ENCODE measurements at places on chromosomes 2 and 18.

GRCh38 chr2:132936261-132936660 lies 266.3 kb upstream of the LYPD1 start:
- no peak for DNase-seq

DNA sequence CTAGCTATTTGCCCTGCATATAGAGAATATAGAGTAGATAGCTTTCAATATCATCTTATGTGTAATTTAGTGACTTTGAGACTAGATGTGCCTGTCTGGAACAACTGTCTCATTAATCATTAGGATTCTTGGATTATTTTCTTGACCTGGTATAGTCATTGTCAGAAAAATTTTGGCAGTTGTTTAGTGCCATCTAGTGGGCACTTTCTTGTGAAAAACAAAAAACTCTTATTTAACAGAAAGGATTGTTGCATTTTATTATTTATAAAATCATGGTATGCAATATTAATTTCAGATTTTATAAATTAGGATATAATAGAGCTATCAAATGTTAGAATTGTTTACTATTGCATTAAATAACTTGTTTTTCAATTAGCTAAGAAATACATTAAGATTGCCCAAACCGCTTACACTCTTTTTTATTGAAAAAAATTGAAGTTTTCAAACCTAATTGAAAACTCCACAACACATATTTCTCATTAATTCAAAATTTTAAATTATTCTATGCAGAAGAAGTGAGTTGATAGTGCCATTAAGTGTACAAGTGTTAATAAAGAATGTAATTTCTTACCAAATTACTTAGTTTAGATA lies 80.3 kb downstream of the DYNAP start:
- DNase-seq: peak; percentile 48

GRCh38 chr2:10520154-10520553 lies 72.0 kb upstream of the ODC1 start:
- DNase-seq: no peak

DNA sequence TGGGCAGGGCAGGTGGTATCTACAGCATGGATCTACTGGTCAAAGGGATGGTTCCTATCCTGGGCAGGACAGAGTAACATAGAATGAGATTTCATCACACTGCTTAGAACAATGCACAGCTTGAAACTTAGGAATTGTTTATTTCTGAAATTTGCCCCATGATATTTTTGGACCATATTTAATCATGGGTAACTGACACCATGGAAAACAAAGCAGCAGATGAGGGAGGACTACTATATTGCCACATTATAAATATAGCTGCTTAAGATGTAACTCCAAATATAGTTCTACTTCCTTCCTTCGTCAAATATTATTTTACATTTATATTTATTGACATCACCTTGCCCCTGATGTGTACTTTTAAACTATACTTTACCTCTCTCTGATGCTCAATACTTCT lies 254.7 kb downstream of the PTPRM start:
- DNase-seq: peak; percentile 19

- no peak for DNase-seq
Observed at GRCh38 chr2:10873790-10874437, 37.8 kb upstream of the KCNF1 start.

DNA sequence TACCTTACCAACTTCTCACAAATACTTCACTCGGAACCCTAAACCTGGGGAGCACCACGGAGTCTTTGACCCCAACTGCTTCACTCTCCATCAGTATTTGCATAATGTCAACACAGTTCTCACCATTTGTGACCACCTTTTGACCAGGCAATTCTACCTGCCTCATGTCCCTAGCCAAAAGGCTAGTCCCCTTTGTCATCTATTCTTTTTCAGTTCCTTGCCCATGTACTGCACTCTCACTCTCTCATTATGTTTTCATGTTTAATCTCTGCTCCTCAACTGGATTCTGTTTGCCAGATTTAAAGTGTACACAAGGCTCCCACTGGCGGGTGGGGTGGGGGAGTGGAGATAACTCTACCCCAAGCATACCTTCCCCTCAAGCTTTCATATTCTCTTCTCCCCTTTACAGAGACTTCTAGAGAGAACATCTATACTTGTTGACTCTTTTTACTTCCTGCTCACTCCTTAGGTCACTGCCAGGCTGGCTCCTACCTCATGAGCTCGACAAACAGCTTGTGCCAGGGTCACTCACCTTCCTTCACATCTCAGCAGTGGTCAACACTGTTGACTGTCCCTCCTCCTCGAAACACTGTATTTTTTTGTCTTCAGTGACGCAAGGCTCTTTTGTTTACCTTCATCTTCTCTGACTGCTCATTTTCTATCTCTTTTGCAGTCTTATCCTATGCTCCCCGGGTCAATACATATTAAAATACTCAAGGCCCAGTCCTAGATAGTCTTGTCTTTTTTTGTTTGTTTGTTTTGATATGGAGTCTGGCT lies 88.7 kb upstream of the MAP4K3 start:
- no peak for DNase-seq

DNA sequence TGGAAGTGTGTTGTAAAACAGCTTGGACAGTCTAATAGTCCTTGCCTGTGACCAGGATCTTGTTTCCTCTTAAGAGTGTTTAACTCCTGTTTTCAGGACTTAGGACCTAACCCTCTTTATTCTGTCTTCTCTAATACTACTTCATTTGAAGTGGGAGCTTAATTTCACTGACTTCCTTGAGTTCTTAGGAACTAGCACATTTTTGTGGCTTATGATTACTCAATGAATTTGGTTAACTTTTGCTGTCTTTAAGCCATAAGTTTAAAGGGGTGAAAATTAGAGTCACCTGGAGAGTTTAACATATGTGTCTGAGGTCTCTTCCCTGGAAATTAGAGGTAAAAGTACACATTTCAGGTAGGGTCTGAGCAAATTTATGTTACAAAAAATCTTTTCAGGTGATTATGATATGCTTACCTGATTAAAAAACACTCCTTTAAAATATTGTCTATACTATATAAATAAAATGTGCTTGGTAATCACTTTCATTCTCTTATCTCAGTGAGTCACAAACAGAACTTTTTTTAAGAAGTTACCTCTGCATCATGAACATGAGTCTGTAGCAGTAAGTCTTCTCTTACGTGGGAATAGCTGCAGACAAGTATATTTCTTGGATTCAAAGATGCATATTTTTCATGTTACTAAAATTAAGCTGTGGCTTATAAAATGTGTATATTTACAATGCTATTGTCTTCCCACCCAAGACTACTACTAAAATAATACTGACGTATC lies 52.7 kb downstream of the ATP9B start:
- DNase-seq: no peak

DNA sequence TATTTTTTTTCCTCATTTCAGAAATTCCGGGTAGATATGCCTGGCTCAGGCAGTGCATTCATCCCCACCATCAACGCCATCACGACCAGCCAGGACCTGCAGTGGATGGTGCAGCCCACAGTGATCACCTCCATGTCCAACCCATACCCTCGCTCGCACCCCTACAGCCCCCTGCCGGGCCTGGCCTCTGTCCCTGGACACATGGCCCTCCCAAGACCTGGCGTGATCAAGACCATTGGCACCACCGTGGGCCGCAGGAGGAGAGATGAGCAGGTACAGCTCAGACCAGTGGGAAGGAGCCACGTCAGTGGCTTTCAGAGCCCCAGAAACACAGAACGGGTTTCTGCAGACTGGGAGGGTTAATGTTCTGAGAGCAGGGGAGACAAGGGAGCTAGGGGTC lies 11.4 kb downstream of the FOSL2 start:
- DNase-seq: no peak

DNA sequence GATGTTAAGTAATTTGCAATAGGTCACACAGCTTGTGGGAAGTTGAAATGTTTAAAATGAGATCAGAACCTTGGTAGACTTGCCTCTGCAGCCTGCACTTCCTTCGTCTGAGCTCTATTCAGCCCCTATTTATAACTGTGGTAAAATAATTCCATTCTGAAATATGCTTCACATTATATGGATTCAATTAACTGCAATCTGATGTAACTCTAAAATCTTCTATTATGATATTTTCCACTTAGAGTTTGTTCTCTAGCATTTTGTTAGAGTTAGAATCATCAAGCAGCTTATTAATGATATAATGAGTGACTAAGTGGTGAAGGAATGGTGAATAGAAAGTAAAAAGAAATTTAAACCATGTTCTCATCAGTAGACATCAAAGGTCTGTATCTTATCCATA lies 139.6 kb upstream of the ARHGAP28 start:
- DNase-seq: no peak

DNA sequence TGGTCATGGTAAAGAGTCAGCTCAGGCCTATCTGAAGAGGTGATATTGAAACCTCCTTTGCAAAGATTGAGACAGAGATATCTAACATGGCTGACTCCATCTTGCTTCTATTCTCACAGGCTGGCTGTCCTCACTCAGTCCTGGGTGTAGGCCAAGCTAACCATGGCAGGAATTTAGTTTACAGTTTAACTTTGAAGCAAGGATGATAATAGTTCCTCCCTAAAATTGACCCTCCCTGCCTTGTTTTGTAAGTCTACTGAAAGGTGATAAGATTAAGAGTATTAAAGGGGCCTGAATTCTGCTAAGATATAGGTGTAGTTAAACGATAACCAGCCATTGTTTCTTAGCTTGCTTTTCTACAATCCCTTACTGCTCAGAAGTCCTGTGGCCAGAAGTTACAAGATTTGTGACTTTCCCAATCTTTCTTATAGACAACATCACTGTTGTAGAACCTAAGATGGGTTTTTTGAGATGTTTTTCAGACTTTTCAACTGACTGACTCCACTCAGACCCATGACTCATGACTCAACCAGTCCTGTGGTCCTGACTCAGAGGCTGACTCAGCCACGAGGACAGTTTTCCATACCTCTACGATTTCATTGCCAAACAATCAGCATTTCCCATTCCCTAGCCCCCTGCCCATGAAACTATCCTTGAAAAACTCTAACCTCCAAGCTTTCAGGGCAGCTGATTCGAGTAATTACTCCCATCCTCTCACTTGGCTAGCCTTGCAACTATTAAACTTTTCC lies 195.7 kb upstream of the SESTD1 start:
- DNase-seq: peak; percentile 86

- DNase-seq: no peak
Observed at GRCh38 chr2:106059416-106060065, 134.6 kb downstream of the UXS1 start.

GRCh38 chr2:8545695-8546611 lies 135.9 kb upstream of the ID2 start:
- no peak for DNase-seq

DNA sequence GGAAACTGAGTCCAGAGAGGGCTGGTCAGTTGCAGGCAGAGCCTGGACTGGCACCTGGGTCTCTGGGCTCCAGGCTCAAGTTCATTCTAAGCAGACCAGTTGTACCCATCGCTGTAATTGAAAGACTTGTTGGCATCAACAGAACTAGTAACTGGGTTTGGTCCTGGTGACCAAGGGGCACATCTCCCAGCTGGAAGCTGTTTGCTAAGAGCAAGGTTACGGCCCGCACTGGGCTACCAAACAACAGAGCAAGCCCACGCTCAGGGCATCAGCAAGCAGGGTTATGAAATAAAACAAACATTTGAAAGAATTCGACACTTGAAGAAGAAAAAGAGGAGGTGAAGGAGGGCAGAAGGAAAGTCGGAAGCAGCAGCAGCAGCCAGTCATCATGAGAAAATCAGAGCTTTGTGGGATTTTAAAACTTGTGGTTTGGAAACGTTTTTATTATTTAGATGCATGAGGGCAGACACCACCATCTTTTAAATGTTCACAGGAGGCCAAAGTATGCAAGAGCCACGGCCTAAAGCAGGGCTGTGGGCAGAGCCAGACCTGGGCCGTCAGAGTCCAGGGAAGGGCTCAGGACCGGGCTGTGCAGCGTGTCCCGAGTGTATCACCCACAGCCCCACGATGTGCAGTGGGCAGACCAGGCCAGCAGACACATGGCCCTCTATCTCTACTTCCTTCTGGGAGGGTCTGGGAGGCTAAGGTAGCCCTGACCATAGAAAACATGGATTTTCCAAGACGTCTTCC lies 220.3 kb downstream of the BCL2 start:
- no peak for DNase-seq

DNA sequence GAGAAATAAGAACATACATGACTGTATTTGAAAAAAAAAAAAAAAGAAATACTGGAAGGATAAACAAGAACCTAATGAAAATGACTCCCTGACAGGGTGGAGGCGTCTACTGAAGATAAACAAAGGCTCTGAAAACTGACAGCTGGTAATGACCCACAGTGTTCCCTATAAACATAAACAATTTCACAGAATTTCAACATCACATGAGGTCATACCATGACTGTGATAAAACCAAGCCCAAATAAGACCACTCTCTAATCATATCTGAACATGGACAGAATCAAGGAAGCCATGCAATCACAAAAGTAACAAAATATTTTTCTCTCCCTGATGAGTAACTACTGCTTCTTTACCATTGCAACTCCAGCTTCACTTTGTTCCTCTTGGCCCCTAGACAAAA lies 159.3 kb downstream of the FAM124B start:
- no peak for DNase-seq

- no peak for DNase-seq
Observed at GRCh38 chr2:65198737-65199136, 28.9 kb upstream of the ACTR2 start.

DNA sequence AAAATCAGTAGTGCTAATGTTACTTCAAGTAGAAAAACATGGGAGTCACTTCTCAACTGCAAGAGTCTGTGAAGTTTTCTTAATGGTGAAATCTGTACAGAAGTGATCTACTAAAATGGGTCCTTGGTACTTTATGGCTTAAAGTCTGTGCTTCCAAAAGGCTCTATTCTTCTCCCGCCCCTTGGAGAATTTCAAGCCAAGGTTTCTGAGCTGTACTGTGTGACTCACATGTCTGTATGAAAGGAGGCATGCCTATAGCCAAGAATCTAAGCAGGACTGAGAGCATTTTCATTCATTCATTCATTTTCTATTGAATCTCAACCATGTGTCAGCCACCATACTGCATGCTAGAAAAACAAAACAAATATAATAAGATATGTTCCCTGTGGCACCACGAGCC lies 19.8 kb upstream of the DDX18 start:
- no peak for DNase-seq

- DNase-seq: no peak
Observed at GRCh38 chr2:96503637-96504243, 1.4 kb downstream of the NEURL3 start.

DNA sequence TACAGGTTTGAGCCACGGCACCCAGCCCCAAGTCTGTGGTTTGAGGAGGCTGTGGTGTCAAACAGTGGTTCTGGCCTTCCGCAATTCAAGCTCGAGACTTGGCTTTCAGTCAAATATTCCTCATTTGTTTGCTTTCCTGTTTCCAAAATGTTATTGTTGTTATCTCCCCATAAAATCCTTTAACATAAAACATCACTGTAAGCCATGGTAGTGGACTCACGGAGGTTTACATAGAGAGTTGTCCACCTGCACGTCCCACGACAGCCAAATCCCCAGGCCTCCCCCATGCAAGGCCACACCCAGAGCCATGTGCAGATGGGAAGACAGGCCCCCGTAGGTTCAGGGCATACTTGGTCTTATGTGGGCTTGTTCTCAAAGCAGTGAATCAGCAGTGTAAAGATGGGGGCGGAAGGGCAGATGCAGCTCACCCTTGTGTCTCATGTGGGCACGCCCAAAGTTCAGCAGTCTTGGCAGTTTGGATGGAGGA lies 18.9 kb upstream of the ST3GAL5 start:
- peak; percentile 56 for DNase-seq

Data from lung microvascular endothelial cell (primary cell).